Activated CD4-positive, alpha-beta T cell treated with anti-CD3 and anti-CD28 coated beads, Interleukin-10, Interleukin-2, amounts not matched to agents 100 ng/mL and 50 ng/mL, durations not matched to agents 16 hours and 8 hours (primary cell): ENCODE measurements at places on chromosomes 4 and X.

GRCh38 chr4:108559911-108560310, 60.5 kb upstream of the RPL34 start:
- no peak for DNase-seq

GRCh38 chr4:121642876-121643585, 53.7 kb downstream of the ANXA5 start:
- no peak for DNase-seq

- DNase-seq, result peak; percentile 43
Observed at GRCh38 chr4:52713456-52713937, 37.7 kb downstream of the ERVMER34-1 start.

DNA sequence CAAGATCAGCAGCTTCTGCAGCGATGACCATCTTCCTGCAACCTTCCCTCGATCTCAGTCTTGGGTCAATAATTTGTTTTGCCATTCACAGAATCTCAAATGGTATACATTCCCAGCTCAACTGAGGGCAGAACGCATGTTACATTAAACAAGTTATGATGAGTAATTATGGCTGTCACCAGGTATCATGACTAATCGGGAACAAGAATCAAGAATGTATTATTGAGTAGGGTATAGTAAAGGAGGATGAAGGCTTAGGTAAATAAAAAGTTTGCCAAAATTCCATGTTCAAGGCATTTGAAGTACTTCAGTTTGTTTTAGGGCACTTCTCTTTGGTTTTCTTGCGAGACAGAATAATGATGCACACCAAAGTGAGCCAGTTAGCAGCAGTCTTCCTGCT, 194.1 kb downstream of the SH2D1A start:
- no peak for DNase-seq

DNA sequence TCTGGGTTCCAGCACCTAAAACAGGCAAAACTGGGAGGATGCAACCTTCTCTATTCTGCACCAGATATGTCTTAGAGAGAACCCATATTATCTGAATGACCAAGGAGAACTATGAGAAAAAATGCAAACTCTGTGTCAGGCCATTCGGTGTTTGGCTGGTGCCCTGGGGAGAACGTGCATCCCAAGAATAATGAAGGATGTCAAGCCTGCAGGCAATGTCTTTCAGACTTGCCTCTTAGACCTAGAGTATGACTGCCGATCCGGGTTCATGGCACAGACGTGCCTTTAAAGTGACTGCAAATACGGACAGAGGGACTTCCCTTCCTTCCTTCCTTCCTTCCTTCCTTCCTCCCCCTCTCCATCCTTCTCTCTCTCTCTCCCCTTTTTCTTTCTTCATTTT, 6.9 kb downstream of the XAGE1B start:
- no peak for DNase-seq

- DNase-seq, result no peak
Observed at GRCh38 chr4:148770848-148771247, 328.6 kb upstream of the NR3C2 start.

- DNase-seq, result no peak
Observed at GRCh38 chr4:4867375-4868039, 8.0 kb downstream of the MSX1 start.

GRCh38 chr4:173782660-173783059, 252.6 kb upstream of the HAND2 start:
- DNase-seq, result no peak

DNA sequence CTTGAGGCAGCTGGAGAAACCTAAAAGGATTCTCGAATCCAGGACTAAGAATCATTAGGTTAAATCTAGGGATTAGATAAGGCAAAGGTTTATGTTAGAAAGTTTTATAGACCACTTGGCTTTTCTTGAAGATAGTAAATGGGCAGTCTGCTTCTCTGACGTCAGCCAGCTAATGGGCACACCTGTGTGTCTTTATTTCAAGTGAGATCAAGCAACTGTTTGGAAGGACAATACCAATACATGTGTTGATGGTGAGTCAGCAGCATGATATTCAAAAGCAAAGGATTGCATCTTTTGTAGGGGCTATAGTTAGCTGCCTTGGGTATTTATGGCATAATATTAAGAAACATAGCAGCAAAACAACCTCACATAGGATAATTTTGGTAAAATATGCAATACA, 46.5 kb upstream of the GRPR start:
- DNase-seq, result no peak

DNA sequence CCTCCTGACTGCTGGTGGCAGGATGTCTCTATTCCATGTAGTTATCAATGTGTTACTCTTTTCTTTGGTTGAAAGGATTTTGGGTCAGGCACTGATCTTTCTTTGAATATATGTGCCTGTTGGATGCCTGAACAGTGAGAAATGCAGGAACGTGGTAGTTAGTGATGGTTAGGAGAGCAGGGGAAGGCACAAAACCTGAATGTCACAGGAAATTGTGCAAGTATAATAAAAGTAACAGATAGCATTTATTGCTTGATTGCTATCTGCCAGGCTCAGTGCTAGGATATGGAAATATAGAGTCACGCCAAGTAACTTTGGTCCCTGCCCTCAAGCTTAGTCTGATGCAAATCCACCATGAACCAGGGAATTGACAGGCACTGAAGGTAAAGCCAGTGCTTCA, 219.8 kb upstream of the FAT1 start:
- no peak for DNase-seq

DNA sequence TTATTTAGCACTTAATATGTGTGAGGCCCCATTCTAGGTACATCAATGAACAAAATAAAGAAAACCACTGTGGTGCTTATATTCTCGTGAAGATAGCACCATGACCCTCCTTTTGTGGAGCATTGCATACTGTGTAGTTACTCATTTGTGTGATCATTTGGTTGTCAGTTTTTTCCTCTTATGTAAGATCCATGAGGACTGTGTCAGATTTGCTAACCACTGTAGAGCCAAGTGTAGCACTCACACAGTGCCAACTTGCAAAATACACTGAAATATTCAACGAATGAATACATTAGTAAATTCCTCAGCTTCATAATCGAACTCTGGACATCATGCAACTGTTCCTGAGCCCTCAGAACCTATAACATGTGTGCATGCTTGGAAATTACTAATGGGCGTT, 29.5 kb upstream of the SETD7 start:
- DNase-seq, result no peak

- no peak for DNase-seq
Observed at GRCh38 chrX:30654989-30655607, 1.9 kb downstream of the GK start.

GRCh38 chrX:1480082-1480785, 27.5 kb upstream of the ASMTL start:
- DNase-seq, result no peak
